ENCODE measurements at places on chromosomes 5 and 9.

GRCh38 chr5:36654564-36654963, 48.2 kb downstream of the SLC1A3 start:
- DNase-seq = no peak

GRCh38 chr9:101323129-101323528, 61.7 kb downstream of the BAAT start:
- DNase-seq = no peak

GRCh38 chr5:135713161-135713915, 121.1 kb upstream of the SLC25A48 start:
- DNase-seq = no peak

GRCh38 chr5:82424211-82424610, 146.1 kb upstream of the RPS23 start:
- no peak for DNase-seq

GRCh38 chr9:115912086-115912485, 241.5 kb upstream of the PAPPA start:
- DNase-seq = no peak

DNA sequence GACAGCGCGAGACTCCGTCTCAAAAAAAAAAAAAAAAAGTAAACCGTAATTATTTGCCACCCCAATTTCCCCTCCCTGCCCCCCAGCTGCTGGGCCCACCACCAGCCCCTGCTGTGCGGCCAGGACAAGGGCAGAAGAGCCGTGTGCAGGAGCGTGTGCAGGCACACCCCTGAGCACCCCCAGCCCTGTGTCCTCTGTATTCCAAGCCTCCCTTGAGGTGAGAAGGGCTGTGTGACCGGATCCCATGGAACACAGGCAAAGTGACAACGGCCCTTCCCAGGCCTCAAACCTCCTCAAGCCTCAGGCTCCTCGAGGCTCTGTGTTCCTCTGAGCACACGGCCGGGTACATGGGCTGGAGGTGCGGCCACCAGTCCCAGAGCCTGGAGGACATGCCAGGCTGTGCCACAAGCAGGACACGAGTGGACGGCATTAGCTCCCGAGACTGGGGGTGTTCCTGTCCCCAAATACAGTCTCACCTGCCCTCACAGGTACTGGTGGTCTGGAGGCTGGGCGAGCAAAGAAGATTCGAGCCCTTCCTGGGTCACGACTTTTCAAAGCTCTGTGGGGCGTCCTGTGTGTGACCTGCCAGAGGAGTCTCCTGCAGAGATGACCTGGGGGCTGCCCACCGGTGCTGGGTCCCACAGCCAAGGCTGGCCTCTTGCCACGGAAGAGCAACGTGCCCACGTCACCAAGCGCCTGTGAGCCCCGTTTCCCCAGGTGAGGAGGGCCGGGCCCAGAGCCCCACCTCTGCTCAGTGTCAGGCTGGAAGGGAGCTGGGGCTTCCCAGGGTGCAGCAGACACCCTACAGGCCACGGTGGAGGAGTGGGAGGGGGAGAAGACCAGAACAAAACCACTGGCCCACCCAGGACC, 47.1 kb upstream of the SIMC1 start:
- no peak for DNase-seq

GRCh38 chr9:91734371-91734981, 215.6 kb downstream of the ROR2 start:
- DNase-seq = peak; percentile 70

GRCh38 chr9:27022920-27023319, 17.4 kb upstream of the LRRC19 start:
- DNase-seq = no peak

- no peak for DNase-seq
Observed at GRCh38 chr9:96398582-96399324, 15.2 kb upstream of the SLC35D2 start.

GRCh38 chr9:34499076-34499475, 23.7 kb downstream of the ENHO start:
- DNase-seq = no peak

- no peak for DNase-seq
Observed at GRCh38 chr5:149550594-149551226, 529 bp downstream of the CSNK1A1 start.

- DNase-seq = no peak
Observed at GRCh38 chr5:109060378-109061025, 312.8 kb downstream of the FER start.

DNA sequence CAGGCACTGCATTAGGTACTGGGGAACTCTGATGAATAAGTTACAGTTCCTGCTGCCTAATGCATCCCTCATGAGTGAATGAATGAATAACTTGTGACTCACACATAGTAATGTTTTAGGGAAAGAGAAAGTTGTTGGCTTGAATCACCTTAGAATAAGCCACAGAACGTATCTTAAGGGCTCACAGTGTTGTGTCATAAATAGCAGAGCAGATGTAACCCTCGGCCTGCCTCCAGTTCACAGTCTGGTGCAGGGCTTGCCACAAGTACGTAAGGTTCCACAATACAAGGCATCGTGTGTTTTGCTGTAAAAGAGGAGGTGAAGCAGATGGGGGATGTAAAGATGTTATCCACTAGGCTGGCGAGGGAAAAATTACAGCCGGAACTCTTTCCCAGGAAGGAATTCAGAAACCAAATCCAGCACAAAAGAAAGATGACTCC, 218.7 kb downstream of the TRPM3 start:
- DNase-seq = no peak

DNA sequence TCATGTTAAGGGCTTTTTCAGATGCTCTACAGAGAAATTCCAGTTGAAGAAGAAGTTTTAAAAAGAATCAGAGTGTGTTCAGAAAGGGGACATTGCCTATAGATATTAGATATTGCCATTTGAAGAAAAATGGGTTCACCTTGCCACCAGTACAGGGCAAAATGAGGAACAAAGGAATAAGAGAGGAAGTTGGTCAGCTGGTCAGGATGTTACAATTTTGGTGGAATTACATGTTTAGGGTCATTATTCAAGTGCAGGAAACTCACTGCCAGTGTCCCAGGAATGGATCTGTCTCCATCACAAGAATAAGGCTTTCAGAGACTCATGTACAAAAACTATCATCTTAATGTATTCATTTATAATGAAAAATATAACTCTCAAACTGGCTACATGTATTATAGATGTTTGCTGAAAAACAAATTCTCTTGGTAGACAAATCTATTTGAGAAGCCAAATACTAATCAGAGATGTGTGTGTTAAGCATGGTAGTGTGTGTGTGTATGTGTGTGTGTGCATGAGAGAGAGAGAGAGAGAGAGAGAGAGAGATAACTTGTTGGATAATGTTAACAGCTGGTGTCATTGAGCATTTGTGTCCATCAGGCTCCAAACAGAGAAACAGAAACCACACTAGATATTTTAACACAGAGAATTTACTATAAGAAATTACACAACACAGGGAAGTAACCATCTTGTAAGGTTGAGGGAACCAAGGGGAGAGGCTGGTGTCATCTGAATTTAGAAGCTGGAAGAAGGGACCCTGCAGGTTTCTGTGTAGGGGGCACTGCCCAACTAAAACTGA, 5.0 kb upstream of the C1QTNF3 start:
- DNase-seq = no peak

DNA sequence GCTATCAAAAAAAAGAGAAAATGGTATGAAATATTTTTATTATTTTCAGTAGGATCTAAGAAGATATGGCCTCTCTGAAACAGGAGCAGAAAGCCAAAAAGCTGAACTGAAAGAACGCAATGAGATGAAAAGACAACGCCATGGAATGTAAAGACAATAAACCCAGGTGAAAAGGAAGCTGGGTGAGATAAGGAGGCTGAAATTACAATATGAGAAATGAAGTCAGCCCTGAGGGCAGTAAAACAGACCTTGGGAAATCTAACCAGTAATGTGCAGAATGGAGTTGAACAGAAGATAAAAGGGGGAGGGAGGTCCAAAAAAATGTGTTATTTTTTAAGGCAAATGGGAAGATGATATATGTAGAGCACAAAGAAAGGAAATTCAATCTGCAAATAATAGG, 265.3 kb downstream of the ENC1 start:
- DNase-seq = no peak

DNA sequence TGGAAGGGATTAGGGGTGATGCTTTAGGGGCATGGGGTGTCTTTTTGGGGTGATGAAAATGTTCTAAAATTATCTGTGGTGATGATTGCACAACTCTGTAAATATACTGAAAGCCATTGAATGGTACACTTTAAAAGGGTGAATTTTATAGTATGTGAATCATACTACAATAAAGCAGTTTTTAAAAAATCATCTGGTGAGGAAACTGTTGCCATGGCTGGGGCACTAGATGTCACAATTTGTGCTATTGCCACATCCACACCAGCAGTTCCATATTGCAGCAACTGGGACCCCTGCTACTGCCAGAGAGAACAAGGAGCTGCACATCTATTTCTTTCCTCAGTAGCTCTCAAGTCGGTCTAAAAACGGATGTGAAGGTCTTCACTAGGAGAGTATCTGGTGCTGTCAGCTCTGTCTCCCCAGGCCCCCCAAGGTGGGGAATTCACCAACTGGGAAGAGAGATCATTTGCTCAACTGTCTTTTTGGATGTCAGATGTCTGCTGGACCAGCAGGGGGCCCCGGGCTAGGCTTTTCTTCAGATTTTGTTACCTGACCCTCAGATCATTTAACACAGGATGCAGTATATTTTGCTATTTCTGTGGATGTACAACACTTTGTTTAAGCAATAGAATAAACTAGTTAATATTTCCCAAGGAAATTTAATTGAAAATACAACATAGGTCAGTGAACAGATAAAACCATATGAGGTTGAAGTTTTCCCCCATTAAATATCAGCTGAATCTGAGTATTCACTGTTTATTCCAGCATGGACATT, 13.2 kb downstream of the CMYA5 start:
- DNase-seq = no peak

Measured in GM19239 (cell line).